CD4-positive, alpha-beta T cell (primary cell): ENCODE measurements at places on chromosomes 5 and 9. TPM values are rescaled to one million over a fixed set of nuclear protein-coding genes. Genes with fewer than 3 reads are reported as not detected.
A peak's percentile ranks its signal among the peaks of the same experiment; 100 is the strongest.

DNA sequence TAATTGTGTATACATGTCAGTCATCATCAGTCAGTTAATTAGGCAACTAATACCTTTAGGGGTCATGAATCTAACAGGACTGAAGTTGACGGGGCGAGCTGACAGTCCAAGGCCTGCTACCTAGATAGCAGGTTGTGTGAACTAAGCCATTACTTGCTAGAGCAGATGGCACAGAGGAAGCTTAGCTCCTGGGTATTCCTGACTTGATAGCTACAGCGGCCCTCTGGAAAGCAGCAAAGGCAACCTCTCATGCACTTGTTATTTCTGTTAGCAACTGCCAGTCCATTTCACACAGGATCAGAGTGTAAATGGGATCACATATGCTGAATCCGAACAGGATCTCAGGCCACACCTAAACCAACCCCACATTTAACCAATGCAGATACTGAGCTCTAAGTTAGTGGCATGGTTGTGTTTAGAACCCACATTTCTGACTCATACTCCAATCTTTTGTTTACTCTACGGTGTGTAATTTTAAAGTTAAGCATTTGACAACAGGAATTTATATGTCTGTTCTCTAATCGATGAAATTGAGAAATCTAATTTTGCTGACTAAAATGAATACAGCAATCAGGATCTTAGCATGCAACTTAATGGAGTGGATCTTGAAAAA, 521.3 kb upstream of the ZNF608 start:
- H3K36me3 ChIP-seq = no peaks in the 10 kb centered on the region
- no peaks in the 10 kb centered on the region for H3K27me3 ChIP-seq
- no peaks in the 10 kb centered on the region for H3K4me1 ChIP-seq
- no peak overlapping the region for H3K4me3 ChIP-seq
- no peak overlapping the region for H3K27ac ChIP-seq

DNA sequence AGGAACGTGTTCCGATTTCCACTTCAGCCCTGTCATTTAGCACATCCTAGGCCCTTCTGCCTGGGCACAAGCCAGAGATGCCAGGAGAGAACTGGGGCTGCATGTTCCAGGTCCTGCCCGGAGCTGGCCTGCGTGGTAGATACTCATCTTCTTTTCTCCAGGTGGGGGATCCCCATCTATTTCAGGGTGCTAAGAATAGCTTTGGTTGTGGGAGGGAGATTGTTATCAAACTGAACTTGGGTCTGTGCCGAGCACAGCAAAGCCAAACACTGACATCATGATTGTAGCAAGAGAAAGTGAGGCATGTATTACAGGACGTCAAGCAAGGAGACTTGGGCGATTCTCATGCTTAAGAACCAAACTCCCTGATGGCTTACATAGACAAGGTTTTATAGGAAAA, 18.2 kb downstream of the C9orf153 start:
- no peak overlapping the region for H3K27ac ChIP-seq
- H3K4me1 ChIP-seq = no peaks in the 10 kb centered on the region
- H3K4me3 ChIP-seq = no peak overlapping the region
- no peaks in the 10 kb centered on the region for H3K27me3 ChIP-seq
- DNase-seq = no peak

GRCh38 chr9:120153258-120153657, 426.7 kb downstream of the CDK5RAP2 start:
- no peak for DNase-seq
- no peak overlapping the region for H3K27ac ChIP-seq
- no peaks in the 10 kb centered on the region for H3K36me3 ChIP-seq
- H3K4me1 ChIP-seq = no peaks in the 10 kb centered on the region
- no peaks in the 10 kb centered on the region for H3K27me3 ChIP-seq
- no peak overlapping the region for H3K4me3 ChIP-seq

- H3K4me3 ChIP-seq = no peak overlapping the region
- DNase-seq = no peak
- H3K4me1 ChIP-seq = no peaks in the 10 kb centered on the region
- H3K27me3 ChIP-seq = peaks cover 28% of the 10 kb centered on the region
- H3K36me3 ChIP-seq = no peaks in the 10 kb centered on the region
Measured at GRCh38 chr5:6457592-6457991, 8.9 kb downstream of the UBE2QL1 start.

- no peaks in the 10 kb centered on the region for H3K27me3 ChIP-seq
- H3K36me3 ChIP-seq = no peaks in the 10 kb centered on the region
- DNase-seq = no peak
- no peak overlapping the region for H3K27ac ChIP-seq
- H3K4me1 ChIP-seq = no peaks in the 10 kb centered on the region
- no peak overlapping the region for H3K4me3 ChIP-seq
Measured at GRCh38 chr5:15718421-15719179, 218.6 kb downstream of the FBXL7 start.

DNA sequence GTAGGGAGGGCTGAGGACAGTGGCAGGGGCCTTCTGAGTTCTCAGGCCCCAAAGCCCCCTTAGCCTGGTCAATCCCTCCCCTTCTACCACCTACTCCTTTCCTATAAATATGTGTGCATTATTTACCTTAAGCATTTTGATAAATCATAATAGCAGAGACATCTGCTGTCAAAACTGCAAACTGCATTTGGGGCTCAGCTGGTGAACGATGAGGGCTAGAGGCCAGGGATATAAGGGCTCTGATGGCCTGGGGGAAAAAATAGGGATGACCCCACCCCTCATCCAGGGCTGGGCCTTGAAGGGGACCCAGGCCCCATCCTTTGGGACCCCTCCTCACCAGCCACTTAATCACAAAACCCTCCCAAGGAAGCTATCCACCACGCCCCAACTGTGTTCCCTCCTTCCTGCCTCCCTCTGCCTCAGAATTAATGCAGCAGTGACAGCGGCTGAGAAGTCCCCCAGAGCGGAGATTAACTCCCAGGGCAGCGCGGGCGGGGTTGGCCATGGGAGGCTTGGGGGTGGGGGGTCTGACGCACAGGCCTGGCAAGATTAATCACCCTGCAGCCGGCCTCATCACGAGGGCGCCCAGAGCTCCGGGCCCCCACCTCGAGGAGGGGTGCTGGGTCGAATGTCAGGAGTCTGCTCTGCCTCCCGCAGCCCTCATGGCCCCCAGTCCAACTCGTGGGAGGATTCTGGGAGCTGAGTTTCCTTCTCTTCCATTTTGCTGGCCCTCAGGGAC, 42.1 kb downstream of the CXXC5 start:
- H3K4me3 ChIP-seq = no peak overlapping the region
- DNase-seq = no peak
- H3K36me3 ChIP-seq = no peaks in the 10 kb centered on the region

DNA sequence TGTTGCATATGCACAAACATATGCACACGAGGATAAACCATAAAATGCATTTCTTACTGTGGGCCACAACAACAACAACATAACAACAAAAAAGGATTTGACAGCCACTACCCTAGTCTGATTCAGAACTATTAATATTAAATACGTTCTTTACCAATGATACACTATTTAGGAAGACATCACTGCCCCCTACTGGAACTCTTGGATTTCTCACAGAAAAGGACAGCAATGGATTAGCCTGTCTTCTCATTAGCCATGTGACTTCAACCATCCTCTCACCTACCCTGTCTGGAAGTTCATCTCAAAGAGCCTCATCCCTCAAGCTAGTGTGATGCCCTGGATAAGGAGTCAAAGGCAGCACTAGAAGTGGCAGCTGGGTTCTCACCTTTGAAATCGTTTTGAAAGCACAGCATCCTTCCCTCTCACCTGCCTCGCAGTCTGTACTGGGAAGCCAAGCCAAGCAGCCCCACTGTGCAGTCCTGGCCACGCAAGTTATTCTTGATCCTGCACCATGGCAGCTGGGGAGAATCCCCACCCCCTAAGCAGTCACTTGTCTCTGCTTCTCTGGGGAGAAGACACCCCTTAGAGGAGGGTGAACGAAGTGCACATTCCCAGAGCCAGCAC, 64.6 kb downstream of the SH3TC2 start:
- DNase-seq = no peak
- no peaks in the 10 kb centered on the region for H3K36me3 ChIP-seq
- H3K27me3 ChIP-seq = no peaks in the 10 kb centered on the region
- H3K4me3 ChIP-seq = no peak overlapping the region

DNA sequence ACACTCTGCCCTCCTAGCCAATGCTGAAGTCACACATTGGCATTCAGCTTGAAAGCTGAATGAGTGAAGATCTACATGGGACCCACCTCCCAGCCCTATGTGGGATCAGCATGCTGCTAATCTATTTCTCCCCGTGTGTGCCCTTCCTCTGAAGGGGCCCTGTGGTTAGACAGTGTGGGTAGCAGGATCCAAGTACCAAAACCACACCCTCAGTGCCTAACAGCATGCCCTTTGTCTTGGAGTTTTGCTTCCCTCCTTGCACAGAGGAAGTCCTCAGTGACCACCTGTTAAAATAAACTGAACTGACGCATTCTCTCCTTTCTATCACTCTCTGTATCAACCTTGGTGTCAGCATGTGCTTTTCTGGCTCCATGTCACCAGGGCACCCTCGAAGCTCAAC, 25.0 kb downstream of the SH3TC2 start:
- no peak overlapping the region for H3K4me3 ChIP-seq
- peaks cover 6% of the 10 kb centered on the region for H3K4me1 ChIP-seq
- no peaks in the 10 kb centered on the region for H3K27me3 ChIP-seq
- no peak for DNase-seq
- no peak overlapping the region for H3K27ac ChIP-seq
- H3K36me3 ChIP-seq = no peaks in the 10 kb centered on the region

DNA sequence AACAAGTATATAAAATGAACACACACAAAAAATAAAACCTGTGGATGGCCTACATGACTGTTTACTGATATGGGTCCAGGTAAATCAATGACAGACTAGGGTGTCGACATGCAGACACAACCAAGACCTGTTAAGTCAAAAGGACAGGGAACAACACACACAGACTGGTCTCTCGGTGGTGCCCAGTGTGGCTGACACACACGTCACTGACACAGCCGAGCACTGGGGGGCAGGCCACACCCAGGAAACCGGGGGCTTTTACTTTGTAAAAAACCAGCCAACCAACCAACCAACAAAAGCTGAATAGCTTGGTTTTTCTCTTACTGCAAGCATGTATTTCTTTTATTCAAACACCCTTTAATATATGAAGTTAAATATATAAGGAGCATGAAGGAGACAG, 5.0 kb downstream of the FAM163B start:
- DNase-seq = no peak
- no peak overlapping the region for H3K27ac ChIP-seq
- H3K36me3 ChIP-seq = no peaks in the 10 kb centered on the region
- peaks cover 8% of the 10 kb centered on the region for H3K4me1 ChIP-seq
- H3K4me3 ChIP-seq = no peak overlapping the region
- H3K27me3 ChIP-seq = peaks cover 24% of the 10 kb centered on the region

DNA sequence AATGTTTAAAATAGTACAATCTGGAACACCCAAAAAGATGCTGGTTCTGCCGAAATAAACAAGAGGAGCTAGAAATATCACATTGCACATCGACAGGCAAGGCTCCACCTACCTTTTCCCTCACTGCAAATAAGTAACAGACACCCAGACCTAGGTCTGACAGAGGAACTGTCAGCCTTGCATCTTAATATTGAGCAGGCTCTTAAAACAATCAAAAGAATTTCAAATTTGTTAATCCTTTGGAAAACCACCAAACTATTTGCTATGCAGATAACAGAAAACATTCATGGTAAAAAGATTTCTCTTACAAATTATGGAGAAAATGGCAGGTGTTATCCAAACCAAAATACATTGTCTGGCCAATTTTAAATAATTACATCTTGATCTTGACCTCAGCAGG, 71.3 kb downstream of the FRMD3 start:
- H3K4me1 ChIP-seq = no peaks in the 10 kb centered on the region
- no peak overlapping the region for H3K27ac ChIP-seq
- H3K36me3 ChIP-seq = no peaks in the 10 kb centered on the region
- H3K4me3 ChIP-seq = no peak overlapping the region
- no peak for DNase-seq

DNA sequence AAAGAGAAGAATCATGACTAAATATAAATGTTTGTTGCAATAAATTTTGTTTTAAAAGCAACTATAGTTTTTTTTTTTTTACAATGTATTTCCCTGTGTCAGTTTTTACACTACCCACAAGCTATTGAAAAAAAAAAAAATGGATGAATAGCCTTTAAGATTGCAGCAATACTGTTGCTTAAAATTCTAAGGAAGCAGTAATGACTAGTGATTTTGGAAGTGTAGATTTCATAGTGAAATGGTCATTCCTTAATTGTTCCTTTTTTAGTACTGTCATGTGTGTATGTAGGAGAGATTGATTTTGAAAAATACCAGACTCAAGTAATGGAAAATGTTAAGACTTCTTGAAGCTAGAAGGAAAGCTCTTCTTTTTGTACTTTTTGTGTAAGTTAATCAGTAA, 53.1 kb downstream of the NDUFS4 start:
- no peaks in the 10 kb centered on the region for H3K4me1 ChIP-seq
- H3K4me3 ChIP-seq = no peak overlapping the region
- DNase-seq = no peak
- no peak overlapping the region for H3K27ac ChIP-seq

GRCh38 chr9:122498883-122499288, 11.7 kb upstream of the OR1J2 start:
- H3K4me1 ChIP-seq = no peaks in the 10 kb centered on the region
- DNase-seq = no peak
- no peak overlapping the region for H3K27ac ChIP-seq
- no peaks in the 10 kb centered on the region for H3K36me3 ChIP-seq
- H3K4me3 ChIP-seq = no peak overlapping the region
- no peaks in the 10 kb centered on the region for H3K27me3 ChIP-seq

DNA sequence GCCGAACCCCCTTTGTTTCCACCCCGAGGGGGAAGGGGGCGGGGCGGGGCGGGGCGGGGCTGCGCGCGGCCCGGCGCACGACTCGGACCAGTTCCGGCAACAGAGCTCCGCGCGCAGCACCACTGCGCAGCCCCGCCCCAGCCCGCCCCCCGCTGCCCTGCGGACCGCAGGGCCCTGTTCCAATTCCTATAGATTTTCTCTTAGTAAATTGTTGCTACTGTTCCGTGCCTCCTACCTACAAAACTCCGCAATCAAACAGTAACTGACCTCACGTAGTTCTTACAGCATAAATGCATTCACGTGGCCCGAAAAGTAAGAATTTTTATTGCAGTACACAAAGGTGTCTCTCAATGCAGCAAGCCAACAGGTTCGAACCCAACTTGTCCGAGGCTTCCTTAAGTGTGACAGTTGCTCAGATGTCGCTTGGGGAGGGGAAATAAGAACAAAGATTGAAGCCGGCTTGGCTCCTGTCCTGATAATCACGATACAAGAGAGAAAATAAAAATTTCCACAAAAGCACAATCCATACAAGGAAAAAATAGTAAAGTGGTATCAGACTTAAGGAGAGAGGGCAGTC, 1.2 kb upstream of the RNF38 start:
- H3K27ac ChIP-seq = peak overlapping the region; percentile 98
- H3K4me1 ChIP-seq = peaks cover 15% of the 10 kb centered on the region
- H3K27me3 ChIP-seq = no peaks in the 10 kb centered on the region
- H3K36me3 ChIP-seq = peaks cover 3% of the 10 kb centered on the region

DNA sequence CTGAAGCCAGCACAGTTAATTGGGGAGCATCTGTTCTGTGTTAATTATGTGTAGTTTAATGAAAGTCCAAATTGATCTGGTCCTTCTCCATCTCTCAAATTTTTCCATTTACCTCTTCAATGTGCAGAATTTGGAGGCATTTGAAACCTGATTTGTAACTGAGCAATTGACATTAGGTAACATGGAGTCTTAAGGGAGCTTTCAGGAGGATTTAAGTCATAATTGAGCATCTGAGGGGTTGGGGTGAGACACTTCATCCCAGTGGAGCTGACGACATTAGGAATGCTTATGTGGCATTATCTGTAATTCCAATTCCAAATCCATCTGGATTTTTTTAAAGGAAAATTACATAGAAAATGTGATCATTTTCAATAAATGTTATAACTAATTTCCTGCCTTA, 1015.9 kb downstream of the TLE1 start:
- no peak for DNase-seq
- H3K4me3 ChIP-seq = no peak overlapping the region
- H3K36me3 ChIP-seq = no peaks in the 10 kb centered on the region

Gene PCDHB7
- not detected for total RNA-seq

Gene PPP6C
- 32.9 TPM for total RNA-seq

Gene SNX24
- 2.3 TPM for total RNA-seq
